ENCODE measurements at places on chromosomes 2 and 18.

DNA sequence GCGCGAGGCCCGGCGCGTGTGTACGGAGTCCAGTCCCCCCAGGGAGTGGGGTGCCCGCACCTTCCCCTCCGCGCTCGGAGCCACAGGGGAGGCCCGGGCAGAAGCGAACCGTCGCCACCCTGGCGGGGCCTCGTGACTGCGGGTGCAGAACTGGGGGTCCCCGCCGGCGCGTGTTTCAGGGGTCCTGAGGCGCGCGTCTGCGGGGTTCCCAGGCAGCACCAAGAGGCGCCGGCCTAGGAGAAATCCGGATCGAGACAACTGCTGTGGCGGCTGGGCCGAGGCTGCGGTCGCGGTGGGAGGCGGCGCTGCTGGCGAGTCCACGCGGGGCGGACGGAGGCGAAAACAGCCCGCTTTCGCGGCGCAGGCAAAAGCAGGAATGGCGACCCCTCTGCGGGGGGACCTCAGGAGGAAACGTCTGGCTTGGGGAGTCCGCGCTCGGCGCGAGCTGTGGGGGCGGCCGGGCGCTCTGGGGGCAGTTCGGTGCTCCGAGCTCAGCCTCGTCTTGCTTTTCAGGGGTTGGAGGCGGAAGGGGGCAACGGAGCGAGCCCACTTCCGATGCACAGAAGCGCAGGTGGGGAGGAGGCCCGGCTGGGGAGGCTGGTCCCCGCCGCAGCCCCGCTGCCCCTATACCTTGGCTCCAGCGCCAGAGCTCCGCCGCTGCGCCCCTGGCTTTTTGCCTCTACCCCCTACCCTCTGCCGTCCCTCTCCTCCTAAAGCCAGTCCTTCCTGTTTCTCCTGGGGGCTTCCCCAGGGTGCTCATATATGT lies 81.5 kb upstream of the LDLRAD4 start:
- no peak for DNase-seq

- no peak for DNase-seq
These were observed 206.6 kb upstream of the SETBP1 start for GRCh38 chr18:44474067-44474411.

- DNase-seq = no peak
These were observed 72.8 kb downstream of the TNS1 start for GRCh38 chr2:217929757-217930707.

- DNase-seq = no peak
These were observed 8.9 kb downstream of the AGBL5 start for GRCh38 chr2:27060323-27060722.

- no peak for DNase-seq
These were observed 57.2 kb downstream of the LBH start for GRCh38 chr2:30288561-30288960.

DNA sequence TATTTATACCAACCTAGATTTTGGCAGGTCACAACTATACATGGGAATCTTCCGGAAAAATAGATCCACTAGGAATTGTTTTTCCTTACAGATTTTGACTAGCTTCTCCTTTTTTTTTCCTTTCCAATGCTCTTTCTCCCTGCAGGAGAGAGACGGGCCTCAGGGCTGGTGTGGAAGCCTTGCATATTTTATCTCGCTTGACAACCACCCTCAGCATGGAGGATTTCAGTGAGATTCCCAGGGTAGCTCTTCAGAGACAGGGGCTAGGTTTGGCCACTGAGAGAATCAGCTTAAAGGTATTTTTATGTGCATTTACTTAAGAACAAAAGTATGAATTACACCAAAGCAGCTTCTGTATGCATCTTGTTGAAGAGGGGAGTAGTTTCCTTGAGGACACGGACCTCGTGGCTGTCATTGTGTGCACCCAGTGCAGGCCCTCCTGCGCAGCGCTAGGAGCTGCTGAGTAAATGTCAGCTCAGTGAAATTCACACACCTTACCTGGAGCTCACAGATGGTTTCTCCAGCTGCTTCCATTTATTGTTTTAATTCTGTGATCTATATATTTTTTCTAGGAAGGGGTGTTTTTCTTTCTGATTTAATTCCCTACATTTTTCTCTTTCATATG lies 54.4 kb downstream of the TRAPPC12 start:
- no peak for DNase-seq

- no peak for DNase-seq
These were observed 18.8 kb upstream of the ALPI start for GRCh38 chr2:232437195-232437571.

- DNase-seq = no peak
These were observed 756.3 kb downstream of the SATB2 start for GRCh38 chr2:198701481-198701880.

DNA sequence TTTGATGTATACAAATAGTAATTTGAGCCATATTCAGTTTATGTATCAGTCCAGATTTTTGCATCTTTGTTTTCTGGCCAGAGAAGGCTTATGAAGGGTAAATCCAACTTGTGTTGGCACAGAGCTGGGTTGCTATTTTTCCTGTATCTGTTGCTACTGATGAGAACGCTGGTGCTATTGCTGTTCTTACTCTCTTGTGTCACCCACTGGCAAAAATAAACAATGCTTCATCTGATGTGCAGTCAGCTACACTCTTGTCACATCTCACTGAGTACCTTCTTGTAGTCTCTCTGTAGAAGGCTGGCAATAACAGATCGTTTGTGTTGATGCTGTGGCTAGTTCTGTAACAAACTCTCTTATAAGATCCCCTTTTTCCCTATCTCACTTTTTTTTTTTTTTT lies 323.4 kb downstream of the CDH19 start:
- no peak for DNase-seq

- DNase-seq = no peak
These were observed 105.3 kb upstream of the FOSL2 start for GRCh38 chr2:28287256-28287915.

GRCh38 chr2:108363908-108364225 lies 13.9 kb upstream of the SULT1C4 start:
- no peak for DNase-seq

DNA sequence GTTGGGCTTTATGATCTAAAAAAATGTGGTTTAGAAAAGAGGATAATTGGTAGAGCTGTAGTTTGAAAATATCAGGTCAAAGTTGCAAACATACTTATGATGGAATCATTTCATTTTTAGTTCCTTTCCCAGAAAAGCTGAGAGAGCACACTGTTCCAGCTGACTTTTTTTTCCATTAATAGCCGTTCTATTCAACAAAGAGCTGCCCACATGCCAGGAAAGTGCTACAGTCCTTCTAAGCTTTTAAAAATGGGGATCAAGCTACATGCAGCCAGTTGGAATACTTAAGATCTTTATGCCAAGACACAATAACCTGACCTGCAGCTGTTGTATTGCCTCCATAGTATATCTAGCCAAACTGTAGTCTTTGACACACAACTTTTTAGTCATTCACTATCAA lies 111.5 kb downstream of the GALNT3 start:
- DNase-seq = no peak

DNA sequence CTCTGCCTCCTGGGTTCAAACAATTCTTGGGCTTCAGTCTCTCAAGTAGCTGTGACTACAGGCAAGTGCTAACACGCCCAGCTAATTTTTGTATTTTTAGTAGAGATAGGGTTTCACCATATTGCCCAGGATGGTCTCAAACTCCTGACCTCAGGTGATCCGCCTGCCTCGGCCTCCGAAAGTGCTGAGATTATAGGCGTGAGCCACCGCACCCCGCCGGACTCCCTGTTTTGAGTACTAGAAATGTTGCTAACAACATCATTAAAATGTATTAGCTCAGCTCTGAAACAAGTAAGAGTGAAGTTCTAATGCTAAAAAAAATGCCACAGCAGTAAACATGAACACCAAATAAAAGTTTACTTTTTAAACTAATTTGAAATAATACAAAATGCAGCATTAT lies 937.7 kb downstream of the CPS1 start:
- DNase-seq = no peak

GRCh38 chr2:85644909-85645308 lies 23.1 kb downstream of the SFTPB start:
- DNase-seq = no peak

DNA sequence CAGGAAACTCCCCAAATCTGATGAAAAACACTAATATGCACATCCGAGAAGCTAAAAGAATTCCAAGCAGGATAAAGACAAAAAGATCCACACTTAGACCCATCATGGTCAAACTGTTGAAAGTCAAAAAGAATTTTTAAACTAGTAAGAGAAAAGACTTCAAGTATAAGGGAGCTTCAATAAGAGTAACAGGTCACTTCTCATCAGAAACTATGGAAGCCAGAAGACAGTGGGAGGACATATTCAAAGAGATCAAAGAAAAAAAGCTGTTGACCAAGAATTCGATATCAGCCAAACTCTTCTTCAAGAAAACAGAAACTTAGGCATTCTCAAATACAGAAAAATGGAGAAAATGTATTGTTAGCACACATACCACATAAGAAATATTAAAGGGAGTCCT lies 50.4 kb downstream of the ZC3H8 start:
- DNase-seq = no peak

DNA sequence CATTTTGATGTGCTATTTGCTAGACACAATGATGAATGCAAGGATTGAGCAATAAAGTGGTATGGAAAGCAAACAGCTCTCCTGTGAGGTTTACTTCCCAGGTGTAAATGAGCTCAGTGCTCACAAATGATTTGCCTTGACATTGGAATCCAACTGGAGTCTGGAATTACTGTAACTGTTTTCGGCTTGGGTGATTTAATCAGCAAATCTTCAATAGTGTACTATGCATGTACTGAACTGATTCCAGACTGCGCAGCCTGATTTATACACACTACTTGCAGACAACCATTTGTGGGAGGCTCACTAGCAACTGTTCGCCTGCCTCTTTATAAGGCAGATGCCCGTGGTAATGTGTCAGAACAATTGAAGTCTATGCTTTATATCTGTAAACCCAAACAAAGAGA lies 27.9 kb upstream of the SOX11 start:
- no peak for DNase-seq

DNA sequence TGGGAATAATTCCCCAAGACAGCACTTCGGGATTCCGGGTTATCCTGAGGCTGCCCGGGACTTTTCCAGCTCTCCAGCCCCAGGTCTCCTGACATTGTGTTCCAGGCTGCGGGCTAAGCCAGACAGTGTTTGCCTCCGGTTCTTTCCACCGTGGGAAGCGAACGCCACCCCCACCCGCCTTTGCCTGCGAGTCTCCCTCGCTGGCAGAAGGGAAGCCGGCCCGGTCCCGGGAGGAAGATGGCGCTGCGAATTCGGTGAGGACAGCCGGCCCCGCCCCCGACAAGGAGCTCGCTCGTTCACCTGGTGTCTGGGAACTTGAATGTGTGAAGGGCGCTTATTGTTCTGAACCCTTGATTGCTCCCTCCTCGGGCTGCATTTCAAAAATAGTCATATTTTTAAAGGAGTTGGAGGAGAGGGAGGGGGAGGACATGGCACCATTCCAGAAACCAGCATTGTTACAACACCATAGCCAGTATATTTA lies 2.9 kb downstream of the LRATD1 start:
- no peak for DNase-seq

GRCh38 chr2:42918671-42919318 lies 126.4 kb upstream of the HAAO start:
- no peak for DNase-seq

DNA sequence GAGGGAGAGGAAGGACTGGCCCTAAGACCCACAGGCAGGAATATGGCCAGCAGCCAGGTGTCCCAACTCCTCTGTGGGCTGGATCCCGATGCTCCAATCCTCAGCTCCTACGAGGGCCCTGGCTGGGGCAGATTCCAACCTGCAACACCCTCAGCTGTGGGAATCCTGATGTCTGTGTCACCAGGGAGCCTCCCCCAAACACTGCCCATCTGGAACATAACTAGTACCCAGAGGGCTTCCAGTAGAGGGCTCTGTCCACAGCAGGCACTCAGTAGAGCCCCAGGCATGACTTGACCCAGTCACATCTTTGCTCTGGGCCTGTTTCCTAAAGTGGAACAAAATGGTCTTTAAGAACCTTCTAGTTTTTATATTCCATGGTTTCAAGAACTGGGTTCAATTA lies 20.6 kb upstream of the LOXHD1 start:
- no peak for DNase-seq

- no peak for DNase-seq
These were observed 47.2 kb upstream of the ID2 start for GRCh38 chr2:8634466-8635172.

DNA sequence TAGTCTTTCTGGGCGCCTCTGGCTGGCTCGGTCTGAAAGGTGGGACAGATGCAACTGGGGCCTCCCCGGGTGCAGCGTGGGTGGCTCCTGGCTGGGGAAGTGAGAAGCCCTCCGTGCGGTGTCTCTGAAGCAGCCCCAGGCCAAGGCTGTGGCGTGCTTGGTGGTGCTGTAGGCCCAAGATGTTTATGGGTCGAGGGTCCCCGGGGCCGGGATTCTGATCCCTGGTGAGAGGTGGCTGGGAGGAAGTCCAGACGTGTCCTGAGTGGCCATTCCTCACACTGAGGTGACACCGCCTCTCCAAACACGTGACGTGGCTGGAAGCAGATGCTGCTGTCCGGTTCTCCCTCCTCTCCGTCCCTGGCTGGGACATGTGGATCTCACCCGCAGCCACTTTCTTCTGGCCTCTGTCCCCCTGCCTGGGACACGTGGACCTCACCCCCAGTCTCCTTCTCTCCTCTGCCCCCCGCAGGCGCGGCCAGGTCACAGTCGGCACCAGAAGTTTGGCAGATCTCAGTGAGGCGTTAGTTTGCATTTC lies 12.6 kb downstream of the RTP5 start:
- DNase-seq = peak; percentile 71

- no peak for DNase-seq
These were observed 69.2 kb upstream of the DYNAP start for GRCh38 chr18:54521846-54522245.

GRCh38 chr2:196949116-196949515 lies 22.6 kb upstream of the PGAP1 start:
- no peak for DNase-seq

DNA sequence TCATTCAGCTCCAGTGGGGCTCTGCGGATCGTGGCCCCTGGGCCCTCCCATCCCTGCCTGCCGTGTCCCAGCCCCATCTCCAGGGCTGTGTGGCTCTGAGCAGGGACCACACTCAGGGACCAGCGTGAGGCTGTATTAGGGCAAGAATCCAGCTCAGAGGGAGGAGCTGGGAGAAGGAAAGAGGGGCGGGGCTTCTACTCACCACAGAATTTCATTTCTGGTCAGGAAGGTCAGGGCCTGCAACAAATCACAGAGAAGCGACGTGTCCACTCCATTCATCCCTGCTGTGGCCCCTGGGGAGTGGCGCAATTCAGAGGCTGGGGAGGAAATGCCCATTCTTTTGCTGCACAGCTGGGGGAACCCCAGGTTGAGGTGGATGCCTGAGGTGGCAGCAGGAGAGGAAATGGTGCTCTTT lies 828 bp downstream of the CIB4 start:
- no peak for DNase-seq

DNA sequence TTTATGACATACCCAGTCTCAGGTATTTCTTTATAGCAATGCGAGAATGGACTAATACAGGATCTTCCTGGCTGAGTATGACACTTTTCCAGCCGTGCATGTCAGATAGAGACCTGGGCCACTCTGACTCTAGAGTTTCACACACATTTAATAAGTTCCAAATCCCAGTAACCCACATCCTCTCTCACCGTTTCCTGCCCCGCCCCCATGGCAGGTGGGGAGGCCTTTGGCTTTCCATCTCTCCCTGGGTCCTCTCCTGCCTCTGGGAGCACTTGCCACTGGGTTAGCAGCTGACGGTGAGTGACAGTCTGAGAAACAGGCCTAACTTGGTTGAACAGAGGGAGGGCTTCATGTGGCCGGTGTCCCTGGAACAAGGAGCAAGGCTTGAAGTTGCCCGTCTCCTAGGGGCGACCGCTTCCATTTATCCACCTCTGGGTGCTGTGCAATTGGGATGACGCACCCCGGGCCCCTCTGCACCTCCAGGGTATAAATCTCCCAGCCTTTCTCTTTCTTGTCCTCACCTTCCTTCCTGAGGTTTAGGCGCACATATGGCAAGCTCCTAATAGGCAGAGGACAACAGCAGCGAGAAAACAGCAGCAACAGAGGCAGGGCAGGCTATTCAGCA lies 152.7 kb upstream of the HDAC4 start:
- DNase-seq = no peak

Measured in activated T-cell treated with anti-CD3 and anti-CD28 coated beads for 48 hours (primary cell).